Smooth muscle cell of trachea (primary cell): ENCODE measurements at places on chromosomes 4 and X. TPM values are rescaled to one million over a fixed set of nuclear protein-coding genes. Genes with fewer than 3 reads are reported as not detected.

Gene FANCB
- total RNA-seq, result 4.0 and 6.1 TPM in 2 replicates

Gene CENPI
- 5.3 and 28.7 TPM in 2 replicates for total RNA-seq

Gene TLR3
- total RNA-seq, result 3.2 and 7.8 TPM in 2 replicates

Gene KLB
- 0.15 TPM in 1 of 2 replicates, not detected in the other for total RNA-seq

Gene RRH
- under 0.01 and 0.17 TPM in 2 replicates for total RNA-seq

Gene SLC26A1
- 0.33 and 0.44 TPM in 2 replicates for total RNA-seq

Gene SOD3
- 42.3 and 106 TPM in 2 replicates for total RNA-seq

Gene LUZP4
- not detected in 2 replicates for total RNA-seq

Gene TLR10
- total RNA-seq, result 0.15 TPM in 1 of 2 replicates, not detected in the other
